ENCODE measurements at places on chromosomes 6 and 20.

DNA sequence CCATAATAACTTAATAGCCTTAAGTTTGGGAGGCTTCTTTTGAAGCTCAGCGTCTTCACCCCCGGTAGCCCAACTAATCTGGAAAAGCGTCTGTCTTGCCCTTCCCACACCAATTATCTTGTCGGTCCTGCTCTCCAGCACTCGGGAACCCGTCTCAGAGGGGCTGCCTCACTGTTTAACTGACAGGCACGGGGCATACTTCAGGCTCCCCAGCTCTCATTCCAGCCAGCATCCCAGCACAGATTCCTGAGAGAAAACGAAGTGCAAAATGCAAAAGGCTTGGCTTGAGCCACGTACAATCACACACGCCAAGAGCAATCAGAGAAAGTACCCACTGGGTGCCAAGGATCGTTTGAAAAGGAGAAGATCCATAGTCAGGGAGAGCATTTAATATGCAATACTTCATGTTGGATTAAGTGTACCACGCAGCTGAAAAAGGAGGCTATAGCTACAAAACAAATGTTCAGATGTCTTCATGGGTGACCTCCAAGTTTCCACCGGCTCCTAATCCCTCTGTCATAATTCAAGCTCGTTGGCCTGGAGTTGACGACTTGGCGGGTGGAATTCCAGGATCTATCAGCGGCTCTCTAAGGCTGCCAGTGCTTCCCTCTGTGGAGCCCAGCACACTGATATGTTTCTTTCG is 53.7 kb upstream of the STX16 start:
- DNase-seq = no peak

- DNase-seq = no peak
Observed at GRCh38 chr6:73796881-73797280, 100.9 kb downstream of the CD109 start.

DNA sequence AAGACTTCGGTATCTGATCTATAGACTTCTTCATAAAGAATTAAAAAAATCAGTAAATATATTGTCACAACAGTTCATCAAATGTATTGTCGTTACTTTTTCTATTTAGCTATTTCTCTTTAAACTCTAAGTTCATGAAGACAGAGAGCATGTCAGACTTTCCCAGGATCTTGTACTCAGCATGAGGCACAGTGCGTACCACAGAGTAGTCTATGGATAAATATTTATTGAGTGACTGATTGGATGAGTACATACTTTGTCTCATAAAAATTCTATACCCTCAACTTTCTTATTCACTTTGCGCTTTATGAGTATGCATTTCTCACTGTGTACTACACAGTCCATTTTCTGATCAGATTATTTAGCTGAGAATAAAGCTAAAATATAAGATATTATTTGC is 1284.4 kb upstream of the ADGRB3 start:
- DNase-seq = no peak

DNA sequence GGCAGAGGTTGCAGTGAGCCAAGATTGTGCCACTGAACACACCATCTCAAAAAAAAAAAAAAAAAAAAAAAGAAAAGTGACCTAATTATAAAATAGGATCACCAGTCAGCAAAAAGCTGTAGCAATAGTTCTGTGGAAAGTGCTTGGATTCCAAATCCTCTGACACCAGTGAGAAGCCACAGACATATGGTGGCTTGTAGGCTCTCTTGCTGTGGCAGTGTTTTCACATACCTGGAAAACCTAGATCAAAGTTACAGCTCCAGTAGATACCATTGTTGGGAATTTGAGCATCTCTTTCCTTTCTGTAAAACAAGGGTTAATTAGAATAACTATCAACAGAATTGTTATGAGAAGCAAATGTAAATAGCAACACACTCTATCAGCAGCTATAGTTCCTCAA is 4.1 kb downstream of the CCDC170 start:
- DNase-seq = no peak

DNA sequence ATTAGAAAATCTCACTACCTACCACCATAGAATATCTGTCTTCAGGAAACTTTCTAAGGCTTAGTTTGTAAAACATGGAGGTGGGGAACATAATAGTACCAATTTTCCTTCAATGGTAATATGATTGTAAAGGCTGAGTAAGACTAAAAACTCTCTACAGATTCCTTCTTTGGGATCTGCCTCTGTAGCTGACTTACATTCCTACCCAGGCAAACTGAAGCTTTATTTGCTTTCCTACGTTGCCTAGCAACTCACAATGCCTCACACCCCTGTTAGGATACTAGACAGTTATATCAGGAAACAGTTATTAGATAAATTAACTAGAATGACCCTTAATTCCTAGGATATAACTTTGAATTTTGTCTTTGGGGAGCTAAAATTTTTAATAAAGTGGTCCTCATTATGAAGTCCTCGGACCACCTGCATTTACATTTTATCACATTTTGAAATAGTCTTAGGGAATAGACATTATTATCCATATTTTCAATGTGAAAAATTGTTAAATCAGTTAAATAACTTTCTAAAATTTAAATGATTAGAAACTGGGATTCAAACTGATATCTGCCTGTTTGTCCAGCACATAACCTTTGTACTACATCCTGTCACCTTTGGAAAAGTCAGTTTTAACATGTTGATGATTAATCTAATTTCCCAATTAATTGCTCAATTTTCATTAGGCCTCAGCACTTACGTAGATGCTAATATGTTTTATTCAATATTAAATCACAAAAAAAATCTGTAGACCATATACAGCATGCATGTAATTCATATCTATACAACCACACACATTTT is 591.4 kb downstream of the RNF144B start:
- DNase-seq = no peak

- DNase-seq = no peak
Observed at GRCh38 chr6:90315354-90315950, 18.8 kb upstream of the BACH2 start.

GRCh38 chr6:68754681-68755213 is 119.7 kb downstream of the ADGRB3 start:
- DNase-seq = no peak

DNA sequence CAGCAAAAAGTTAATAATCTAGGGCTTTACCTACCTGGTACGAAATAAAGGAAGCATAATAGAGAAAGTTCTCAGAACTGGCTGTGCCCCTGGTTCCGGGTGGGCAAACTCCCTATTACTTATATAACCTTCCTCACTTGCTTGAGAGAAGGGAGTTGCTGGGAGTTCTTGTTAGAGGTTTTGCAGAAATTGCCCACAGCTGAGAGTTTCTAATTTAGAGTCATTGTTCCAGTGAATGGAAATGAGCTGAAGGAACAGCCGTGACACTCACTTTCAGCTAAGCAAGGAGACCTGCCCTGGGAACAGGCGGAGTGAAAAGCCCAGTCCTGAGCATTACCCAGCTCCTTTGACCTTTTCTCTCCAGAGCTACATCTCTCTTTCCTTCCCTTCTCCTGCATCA is 594.6 kb upstream of the FLRT3 start:
- DNase-seq = no peak

DNA sequence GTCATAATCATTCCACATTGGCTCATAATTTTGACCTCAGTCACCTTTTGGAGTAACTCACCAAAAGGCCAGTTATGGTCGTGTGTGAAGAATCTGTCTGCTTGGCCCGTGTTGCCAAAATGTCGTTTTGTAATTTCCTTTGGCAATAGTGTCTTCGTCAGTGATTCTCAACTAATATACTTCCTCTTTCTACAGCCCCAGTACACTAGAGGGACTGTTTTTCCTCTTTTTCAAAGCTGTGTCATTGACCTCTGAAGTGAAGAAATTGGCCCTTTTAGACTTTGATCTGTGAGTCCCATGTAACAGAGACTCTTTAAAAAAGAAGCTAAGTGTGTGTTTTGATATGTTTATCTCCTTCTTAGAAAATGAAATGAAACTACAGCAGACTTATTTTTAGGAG is 5.2 kb downstream of the FOXO3 start:
- no peak for DNase-seq

DNA sequence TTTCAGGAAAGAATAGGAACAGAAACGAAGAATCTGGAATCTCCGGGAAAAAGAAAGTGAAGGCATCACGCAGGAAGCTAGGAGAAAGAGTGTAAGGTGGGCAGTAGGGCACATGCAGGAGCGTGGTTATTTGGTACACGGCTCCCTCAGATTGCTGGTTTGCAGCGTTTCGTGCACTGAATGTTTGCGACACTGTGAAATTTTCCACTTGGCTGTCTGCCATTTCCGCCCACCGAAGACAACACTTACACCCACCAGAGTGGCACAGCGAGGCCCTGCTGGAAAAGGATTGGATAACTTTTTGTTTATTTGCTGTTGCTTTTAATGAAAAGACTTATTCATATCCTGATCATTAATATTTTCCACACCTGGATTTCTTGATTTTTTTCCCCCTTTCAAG is 248.3 kb downstream of the GMPR start:
- DNase-seq = peak; percentile 30

- no peak for DNase-seq
Observed at GRCh38 chr6:170203212-170203611, 87.7 kb downstream of the DLL1 start.

- no peak for DNase-seq
Observed at GRCh38 chr20:39117491-39117890, 155.3 kb downstream of the DHX35 start.

DNA sequence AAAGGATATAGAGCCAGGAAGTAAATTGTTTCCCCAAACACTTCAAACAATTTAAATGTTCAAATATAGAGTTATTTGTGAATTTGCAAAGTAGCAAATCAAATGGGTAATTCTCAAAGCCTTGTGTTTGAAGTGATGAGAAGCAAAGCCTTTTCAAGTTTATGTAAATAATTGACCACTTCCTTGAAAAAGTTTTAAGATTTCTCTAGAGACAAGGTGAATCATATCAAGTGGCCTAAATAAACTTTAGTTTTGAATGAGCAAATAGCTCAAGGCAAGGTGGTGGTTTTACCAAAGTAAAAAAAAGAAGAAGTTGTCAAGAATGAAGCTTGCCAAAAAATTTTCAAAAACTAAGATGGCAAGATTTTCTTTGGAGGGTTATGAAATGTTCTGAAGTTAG is 42.6 kb upstream of the IFNGR1 start:
- DNase-seq = no peak

GRCh38 chr6:31132806-31133205 is 6.1 kb downstream of the PSORS1C2 start:
- DNase-seq = no peak

DNA sequence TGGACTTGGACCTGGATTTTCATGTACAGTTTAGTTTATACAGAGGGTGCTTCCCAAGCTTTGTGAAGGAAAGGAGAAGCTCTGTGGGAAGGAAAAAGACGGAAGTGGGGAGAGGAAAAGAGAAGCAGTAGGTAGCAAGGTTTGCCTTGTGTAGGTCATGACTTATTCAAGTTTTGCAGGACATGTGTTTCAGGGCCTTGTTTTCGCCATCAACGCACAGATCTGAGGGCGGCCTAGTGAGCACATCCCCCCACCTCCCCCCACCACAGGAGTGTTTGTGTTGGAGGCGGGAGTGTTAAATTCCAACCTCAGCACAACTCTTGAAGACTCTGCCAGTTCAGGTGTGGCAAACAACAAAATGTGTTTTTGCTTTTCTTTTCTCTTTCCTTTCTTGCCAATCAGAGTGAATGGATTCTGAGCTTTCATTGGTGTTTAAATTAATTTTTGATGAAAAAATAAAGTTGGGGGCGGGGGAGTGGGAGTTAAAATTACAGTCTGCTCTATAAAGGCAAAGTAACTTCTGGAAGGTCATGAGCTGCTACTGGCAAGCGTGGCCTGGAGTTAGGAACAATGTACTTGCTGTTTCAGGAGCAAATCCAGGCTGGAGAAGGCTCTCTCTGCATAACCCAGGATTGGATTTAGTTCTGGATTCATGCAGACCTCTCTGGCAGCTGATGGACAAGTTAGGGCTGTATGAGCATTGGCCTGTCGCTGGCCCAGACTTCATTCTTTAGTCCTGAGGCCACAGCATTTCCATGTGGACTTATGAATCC is 338.5 kb downstream of the CD83 start:
- no peak for DNase-seq

GRCh38 chr20:18971574-18971973 is 158.0 kb downstream of the SCP2D1 start:
- DNase-seq = no peak

- DNase-seq = no peak
Observed at GRCh38 chr6:26155061-26155930, 68.1 kb downstream of the HFE start.

DNA sequence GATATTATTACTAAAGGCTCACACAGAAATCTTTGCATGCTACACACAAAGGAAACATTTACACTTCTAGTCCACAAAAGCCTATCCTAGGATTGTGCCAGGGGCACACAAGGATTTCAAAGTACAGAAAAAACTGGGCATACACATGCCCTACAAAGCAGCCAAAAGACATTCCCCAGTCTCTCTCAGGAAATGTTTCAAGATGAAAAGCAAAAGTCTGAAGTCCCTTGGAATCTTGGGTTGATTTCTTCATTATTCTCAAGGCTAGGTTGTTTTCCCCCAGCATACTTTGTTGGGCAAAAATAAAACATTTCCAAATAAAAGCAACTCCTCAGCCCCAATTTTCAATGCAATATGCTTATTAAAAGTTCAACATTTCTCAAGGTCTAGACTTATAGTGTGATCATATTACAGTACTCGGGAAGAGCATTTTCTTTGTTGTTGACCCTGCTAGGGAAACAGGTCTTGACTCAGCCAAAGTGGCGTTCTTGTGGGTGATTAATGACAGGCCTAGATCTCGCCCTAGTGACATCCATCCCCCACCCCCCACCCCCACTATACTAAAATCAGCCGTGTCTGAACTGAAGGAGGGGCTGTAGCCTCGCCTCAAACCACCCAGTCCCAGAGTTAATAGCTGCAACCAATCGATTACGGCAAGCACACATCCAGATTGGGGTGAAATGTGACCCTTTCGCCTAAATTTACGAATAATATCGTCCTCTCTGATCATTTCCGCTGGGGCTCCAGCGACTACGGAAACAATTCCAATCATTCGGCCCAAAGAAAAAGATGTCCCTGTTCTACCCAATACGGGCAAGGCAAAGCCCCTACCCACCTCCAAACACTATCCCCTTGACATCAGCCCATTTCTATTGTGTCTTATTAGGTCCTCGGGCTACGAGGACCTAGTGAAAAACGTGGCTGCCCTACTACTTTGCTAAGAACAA is 1.4 kb downstream of the AKIRIN2 start:
- no peak for DNase-seq

DNA sequence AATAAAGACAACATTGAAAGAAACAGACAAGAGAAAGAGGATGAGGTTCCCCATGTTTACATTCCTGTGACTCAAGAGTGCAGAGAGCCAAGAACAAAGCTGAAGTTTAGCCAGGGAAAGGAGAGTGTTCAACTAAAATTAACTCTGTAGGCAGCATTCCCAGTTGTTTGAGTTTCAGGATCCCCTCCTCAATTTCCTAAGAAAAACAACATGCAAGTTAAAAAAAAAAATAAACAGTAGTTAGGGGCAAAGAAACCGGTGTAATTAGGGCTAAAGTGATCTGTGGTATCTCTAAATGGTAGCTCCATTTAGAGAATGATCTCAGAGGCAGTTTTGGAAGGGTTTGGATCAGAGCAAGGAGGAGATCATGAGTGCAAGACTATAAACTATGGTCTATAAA is 30.9 kb upstream of the RAB23 start:
- no peak for DNase-seq

Data from activated CD8-positive, alpha-beta memory T cell treated with anti-CD3 and anti-CD28 coated beads for 4 hours (primary cell).